ENCODE measurements at places on chromosomes 11 and 22.
A peak's percentile ranks its signal among the peaks of the same experiment; 100 is the strongest.

- no peak for DNase-seq
These were observed 128.8 kb upstream of the SESN3 start for GRCh38 chr11:95359756-95360155.

DNA sequence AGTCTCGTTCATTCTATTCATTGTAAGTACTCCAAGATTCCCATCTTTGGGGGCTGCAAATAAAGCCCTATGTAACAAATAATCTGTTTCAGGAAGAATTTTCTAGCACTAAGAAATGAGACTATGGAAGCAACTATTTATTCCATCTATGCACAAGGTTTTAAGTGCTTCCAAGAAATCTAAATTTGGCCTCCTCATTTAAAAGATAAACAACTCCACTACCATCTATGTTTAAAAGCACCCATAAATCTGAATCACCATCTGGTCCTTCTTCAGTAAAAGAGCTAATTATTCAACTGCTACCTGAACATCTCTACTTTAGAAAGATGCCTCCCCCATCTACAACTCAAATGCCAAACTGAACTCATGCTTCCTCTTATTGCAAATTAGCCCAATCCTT lies 547.3 kb upstream of the LRRC4C start:
- DNase-seq, result no peak

GRCh38 chr11:38425578-38425977 lies 1827.5 kb upstream of the RAG2 start:
- no peak for DNase-seq

DNA sequence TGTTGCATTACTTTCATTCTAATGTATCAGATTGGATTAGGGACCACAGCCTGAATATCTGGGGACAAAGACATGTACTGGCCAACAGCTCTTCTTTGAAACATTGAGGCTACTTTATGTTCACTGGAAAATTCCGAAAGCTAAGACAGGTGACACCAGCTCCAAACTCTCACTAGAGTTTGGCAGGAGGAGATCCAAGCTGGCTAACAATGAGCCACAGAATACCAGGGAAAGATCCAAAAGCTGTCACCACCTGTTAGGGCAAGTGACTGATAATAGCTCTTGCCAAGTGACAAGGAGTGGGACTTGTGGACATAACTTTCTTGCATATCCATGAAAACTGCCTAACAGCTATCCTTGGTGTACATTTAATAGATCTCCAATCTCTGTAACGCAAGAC lies 333.3 kb downstream of the TTC28 start:
- no peak for DNase-seq

DNA sequence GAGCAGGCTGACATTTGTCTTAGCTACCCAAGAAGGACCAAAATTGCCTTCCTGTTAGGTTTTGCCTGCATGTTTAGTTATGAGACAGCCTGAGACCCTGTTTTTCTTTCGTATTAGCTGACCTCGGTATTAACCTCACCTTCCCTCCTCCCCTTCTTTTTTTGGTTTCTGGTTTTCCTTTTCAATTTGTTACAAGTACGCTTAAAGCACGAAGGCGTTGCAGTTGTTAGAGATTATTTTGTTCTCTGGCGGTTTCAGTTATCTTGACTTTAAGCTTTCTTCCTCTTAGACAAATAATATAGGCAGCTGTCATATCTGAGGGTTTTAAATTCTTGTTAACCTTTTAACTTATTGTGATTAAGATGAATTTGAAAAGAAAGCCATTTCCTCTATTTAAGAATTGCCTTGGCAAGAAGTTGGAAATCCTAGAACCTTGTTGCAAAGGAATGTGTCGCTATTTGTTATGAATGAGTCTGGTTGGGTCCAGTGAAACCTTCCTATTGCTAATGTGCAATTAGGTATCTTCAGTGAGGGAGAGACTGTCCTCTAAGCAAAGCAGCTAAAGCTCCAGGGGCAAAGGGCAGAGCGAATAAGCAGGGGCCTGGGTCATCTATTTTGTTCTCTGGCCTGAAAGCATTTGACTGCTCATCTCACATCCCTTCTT lies 45.7 kb downstream of the PACS1 start:
- no peak for DNase-seq

DNA sequence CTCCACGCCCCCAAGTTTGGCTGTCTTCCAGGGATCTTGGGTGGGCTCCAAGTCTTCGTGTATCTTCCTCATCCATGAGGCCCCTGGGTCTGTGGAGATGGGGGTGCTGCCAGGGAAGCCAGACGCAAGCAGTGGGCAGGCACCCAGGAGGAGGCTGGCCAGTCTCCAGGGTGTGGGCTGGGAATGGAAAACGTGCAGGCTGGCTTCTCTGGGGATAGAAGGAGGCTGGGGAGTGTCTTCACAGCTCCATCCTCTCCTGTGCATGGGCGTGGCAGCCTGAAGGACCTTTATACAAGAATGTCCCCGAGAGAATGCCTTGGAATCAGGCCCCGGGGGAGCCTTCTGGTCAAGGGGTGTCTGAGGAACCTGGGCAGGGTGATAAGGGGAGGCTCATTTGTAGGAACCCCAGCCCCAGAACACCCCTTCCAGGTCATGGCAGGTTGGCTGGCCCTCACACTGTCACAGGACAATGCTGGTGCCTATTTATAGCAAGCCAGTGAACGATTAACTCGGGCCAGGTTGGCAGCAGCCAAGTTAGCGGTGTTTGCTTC lies 14.0 kb downstream of the SGSM1 start:
- DNase-seq, result peak; percentile 44

DNA sequence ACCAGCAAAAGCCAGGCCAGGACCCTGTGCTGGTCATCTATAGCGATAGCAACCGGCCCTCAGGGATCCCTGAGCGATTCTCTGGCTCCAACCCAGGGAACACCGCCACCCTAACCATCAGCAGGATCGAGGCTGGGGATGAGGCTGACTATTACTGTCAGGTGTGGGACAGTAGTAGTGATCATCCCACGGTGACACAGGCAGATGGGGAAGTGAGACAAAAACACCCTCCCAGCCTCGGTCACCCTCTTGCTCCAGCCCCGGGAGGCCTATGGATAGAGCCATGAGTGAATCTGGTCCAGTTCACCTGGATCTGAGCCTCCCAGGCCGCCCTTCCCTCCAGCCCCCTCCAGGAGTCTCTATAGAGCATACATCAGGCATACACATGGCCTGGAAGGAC lies 115.2 kb upstream of the IGLL5 start:
- peak; percentile 42 for DNase-seq

DNA sequence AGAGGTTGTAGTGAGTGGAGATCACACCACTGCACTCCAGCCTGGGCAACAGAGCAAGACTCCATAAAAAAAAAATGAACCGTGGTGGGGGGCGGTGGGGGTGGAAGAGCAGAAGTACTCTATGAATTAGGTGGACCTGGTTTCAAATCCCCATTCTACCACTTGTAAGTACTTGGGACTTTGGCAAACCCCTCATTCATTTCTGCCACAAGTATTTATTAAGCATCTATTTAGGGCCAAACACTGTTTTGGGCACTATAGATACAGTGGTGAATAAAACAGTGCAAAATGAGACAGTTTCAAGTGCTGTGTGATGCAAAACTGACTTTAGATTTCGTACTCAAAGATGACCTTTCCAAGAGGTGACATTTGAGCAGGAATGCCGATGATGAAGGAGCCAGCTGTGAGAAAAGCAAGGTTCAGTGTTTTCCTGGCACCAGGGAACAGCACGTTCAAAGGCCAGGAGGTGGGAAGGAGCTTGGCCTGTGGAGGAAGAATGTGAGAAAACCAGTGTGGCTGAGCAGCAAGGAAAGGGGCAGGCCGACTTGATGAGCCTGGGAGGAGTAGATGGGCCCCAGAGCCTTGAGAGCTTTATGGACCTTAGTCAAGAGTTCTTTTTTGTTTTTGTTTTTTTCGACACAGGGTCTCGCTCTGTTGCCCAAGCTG lies 1.4 kb upstream of the TMEM134 start:
- no peak for DNase-seq

- no peak for DNase-seq
These were observed 128.3 kb downstream of the MAML2 start for GRCh38 chr11:96214777-96215109.

GRCh38 chr11:105149477-105149876 lies 9.9 kb upstream of the CARD18 start:
- DNase-seq, result no peak

DNA sequence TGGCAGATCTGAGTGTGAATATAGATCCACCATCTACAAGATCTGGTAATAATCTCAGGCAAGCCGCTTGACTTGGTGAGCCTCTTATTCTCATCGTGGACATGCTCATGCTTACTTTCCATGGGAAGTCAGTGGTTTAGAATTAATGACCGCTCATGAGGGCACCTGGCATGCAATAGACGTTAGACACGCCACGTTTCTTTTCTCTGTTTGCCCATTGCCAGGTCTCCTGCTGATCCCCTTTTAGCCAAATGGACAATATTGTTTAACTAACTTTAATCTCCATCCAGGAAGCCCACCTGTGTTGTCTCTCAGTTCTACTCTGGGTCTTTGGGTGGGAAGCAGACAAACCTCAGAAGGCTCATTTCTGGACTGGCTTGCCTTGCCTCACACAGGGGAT lies 439.1 kb downstream of the ETS1 start:
- no peak for DNase-seq
